ENCODE measurements at places on chromosomes 5 and 9.

GRCh38 chr9:76227156-76227555 lies 167.1 kb downstream of the RFK start:
- DNase-seq = no peak

GRCh38 chr9:105331160-105331559 lies 86.7 kb downstream of the SLC44A1 start:
- no peak for DNase-seq

DNA sequence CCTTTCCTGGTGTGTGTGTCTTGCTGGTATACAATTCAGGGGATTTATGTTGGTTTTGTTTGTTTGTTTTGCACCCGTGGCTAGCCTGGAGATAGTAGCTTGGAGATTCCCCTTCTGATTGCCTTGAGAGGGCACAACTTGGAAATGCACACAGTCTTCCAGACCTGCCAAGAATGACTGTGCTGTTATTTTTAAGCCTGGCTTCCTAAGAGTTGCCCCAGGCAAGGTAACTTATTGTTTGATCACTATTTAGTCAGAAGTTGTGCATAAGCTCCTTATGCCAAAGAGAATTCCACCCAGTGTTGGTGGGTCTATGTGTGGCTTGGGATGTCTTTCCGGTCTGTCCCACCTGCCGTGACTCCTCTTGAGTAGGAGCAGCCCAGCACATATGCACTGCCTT lies 421.9 kb upstream of the KCNN2 start:
- no peak for DNase-seq

GRCh38 chr9:136664000-136664915 lies 1.5 kb downstream of the EGFL7 start:
- no peak for DNase-seq

DNA sequence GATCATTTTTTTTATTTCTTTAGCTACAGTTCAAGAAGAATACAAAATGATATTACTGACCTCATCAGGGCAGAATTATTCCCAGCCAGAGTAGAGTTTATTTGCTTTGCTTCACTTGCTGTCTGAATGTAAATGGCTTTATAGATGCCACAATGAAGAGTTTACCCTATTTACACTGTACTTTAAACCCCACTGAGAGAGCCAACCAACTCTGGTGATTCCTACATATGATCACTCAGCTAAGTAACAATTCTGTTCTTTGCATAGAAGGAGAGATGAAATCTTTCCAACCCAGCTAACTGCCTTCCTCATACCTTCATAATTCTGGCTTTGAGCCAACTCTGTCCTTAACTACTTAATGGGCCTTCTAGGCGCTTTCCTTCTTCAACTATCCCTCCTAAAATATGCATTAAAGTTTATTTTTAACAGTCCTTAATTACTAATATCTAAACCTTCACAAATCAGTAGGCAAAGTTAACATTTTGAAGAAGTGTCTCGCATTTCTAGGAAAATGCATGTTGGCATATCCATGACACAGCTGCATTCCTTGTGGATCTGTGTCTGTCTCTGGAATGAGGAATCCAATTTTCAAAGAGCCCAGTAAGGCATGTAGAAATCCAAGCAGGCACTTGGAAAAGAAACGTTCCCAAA lies 284.8 kb upstream of the GRAMD2B start:
- DNase-seq = no peak

GRCh38 chr5:67792891-67793290 lies 422.7 kb upstream of the PIK3R1 start:
- no peak for DNase-seq

Data from stimulated activated CD8-positive, alpha-beta memory T cell treated with anti-CD3 and anti-CD28 coated beads, Interleukin-4, amount 100 ng/mL, for 48 hours (primary cell).